ENCODE measurements at places on chromosomes 7 and 10.

- no peak for DNase-seq
Observed at GRCh38 chr10:126166797-126167196, 221.5 kb downstream of the ADAM12 start.

GRCh38 chr10:71964098-71964742, at the start of gene CHST3:
Gene CHST3 (plus strand): TSS chr10:71964395. CDS start chr10:72005843, 41,448 bp downstream.
- no peak for DNase-seq

DNA sequence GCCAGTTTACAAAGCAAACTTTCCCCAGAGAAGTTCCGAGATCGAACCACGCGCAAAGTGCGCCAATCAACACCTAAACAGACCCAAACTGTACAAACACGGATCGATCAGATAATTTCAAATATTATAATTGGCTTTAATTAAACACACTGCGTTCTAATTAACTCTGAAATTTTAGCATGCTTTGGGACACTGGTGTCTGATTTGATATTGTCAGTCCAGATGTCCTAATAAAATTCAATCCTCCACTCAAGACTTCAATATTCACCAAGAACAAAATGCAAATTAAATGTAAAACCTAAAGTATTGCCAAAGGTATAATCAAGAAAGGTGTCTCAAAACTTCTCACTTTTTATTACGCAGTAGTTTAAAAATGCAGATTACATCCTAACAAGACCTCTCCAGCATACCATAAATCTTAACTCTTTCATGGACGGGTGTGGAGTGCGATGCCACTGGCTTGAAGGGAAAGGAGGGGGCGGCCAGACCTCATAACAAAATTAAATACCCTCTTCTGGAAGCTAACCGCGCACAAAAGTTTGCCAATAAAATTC, 5.9 kb upstream of the EBF3 start:
- DNase-seq, result no peak

DNA sequence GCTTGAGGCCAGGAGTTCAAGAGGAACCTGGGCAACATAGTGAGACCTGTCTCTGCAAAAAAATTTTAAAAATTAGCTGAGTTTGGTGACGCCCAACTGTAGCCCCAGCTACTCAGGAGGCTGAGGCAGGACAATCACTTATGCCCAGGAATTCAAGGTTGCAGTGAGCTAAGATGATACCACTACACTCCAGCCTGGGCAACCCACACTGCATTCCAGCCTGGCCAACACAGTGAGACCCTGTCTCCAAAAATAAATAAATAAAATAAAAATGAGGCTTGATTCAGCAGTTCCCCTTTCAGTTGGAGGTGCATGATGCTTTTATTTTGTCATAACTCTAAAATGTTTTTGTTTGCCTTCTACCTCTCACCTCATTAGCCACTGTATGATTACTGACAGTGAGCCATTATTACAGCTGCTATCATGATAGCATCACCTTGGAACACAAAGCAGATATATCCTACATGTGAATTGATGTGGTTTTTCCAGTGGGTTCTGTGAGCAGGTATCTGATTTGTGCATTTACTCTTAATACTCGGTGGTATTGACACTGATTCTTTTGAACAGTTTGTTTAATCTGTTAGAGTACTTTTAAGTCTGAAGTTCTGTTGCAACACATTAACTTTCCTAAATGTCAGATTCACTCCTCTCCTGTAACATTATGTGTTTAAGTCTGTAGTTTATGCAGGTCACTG, 49.1 kb downstream of the ARID5B start:
- no peak for DNase-seq

DNA sequence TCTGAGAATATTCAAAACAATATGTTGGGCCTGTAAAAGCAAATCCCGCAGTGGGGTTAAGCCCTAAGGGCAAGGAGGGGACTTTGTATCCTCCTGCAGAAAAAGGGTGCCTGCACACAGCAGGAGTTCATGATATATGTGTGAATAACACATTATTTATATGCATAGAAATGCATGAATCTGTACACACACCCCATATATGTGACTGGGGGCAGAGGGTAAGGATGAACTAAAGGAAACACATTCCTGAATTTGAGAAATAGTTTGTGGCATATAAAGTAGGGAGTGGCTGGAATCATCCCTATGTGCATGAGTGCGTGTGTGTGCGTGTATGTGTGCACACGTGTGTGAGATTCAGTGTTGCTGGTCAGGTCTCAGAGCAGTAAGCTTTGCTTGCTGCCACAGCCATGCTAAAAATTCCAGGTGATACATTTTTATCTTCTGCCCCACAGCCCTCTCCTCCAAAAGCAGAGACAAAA, 18.9 kb downstream of the ENO4 start:
- DNase-seq, result no peak

GRCh38 chr7:138167222-138167621, 91.0 kb downstream of the AKR1D1 start:
- DNase-seq, result no peak

DNA sequence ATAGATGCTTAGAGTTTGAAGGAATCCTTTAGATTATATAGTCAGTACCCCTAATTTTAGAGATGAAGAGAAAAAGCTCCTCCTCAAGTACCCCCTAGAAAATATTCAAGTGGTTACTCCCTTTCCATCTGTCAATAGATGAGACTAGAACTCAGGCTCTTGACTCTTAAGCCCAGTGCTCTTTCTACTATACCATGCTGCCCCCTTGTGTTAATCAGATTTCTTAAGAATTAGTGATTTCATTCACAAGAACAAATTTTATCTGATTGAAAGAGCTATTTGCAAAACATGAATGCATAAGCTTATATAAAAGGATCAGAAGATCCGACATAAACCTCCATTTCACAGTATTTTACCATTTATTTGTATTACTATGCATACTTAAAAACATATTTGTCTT, 179.3 kb downstream of the TFEC start:
- no peak for DNase-seq
